Activated CD4-positive, CD25-positive, alpha-beta regulatory T cell treated with anti-CD3 and anti-CD28 coated beads, Interleukin-2, amount 50 U/mL, for 72 hours (primary cell): ENCODE measurements at places on chromosomes 12 and 14.

- no peak for DNase-seq
These were observed 161.0 kb downstream of the CEP128 start for GRCh38 chr14:80780500-80780899.

- no peak for DNase-seq
These were observed 17.7 kb downstream of the SLC4A8 start for GRCh38 chr12:51442324-51442723.

- peak; percentile 34 for DNase-seq
These were observed 89.7 kb downstream of the TMCC3 start for GRCh38 chr12:94560431-94561221.

- DNase-seq: no peak
These were observed 272 bp downstream of the HECTD1 start for GRCh38 chr14:31207287-31207754.

GRCh38 chr14:88993946-88994345, 169.5 kb downstream of the TTC8 start:
- no peak for DNase-seq
